ENCODE measurements at places on chromosomes 11 and 22.
A peak's percentile ranks its signal among the peaks of the same experiment; 100 is the strongest.

DNA sequence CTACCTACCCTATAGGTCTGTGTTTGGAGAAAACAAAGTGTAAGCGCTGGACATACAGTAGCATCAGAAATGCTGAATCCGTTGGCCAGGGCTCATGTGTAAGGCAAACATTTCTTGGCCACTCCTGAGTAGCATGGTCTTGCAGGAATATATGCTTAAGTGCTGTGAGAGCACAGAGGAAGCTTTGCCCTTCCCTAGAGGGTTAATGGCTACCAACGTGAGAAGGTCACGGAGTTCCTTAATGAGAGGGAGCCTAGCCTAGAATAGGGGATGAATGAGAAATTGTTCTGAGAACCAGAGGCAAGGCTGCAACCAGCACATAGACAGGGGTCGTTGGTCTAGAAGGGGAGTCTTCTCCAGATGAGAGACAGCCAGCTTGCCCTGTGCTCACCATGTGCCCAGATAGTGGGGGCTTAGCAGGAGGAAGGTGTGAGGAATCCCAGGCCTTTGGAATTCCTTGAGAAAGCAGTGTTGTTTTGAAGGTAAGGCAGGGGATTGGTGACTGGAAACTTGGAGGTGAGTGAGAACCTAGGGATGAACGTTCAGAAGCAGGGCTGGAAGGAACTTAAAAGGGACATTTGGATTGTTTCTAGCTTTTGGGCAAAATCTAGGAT is 29.5 kb downstream of the RCOR2 start:
- DNase-seq, result no peak

DNA sequence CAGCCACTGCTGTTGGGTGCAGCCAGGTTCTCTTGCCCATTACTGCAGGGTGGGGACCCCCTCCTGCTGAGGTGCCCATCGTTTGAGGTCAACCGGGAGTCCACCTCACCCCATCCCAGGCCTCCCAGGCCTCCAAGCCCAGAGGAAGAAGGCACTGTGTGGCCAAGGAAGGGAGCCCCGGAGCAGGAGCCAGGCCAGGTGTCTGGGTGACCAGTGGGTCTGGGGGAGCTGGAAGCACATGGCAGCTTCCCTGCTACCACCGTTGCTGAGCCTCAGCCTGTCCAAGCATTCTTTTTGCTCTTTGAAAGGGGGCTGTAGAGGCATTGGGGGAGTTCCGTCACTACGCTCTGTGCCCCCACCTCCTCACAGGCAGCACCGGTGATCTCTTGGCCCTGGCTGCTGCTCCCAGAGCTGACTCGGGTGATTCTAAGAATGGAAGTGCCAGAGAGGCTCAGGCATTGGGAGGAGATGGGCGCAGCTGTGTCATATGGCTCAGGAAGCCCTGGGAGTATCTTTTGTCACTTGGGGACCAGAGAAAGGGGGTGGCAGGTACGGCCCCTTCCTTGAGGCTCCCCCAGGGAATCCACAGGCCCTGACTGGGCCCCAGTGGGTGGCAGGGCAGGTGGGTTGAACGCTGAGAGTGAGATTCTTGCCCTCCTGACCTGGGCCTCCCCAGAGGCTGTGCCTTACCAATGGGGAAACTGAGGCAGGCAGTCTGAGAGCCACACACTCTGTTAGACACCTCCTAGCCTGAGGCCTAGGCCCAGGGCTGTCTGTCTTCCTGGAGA is 1.9 kb downstream of the SEPTIN5 start:
- no peak for DNase-seq

DNA sequence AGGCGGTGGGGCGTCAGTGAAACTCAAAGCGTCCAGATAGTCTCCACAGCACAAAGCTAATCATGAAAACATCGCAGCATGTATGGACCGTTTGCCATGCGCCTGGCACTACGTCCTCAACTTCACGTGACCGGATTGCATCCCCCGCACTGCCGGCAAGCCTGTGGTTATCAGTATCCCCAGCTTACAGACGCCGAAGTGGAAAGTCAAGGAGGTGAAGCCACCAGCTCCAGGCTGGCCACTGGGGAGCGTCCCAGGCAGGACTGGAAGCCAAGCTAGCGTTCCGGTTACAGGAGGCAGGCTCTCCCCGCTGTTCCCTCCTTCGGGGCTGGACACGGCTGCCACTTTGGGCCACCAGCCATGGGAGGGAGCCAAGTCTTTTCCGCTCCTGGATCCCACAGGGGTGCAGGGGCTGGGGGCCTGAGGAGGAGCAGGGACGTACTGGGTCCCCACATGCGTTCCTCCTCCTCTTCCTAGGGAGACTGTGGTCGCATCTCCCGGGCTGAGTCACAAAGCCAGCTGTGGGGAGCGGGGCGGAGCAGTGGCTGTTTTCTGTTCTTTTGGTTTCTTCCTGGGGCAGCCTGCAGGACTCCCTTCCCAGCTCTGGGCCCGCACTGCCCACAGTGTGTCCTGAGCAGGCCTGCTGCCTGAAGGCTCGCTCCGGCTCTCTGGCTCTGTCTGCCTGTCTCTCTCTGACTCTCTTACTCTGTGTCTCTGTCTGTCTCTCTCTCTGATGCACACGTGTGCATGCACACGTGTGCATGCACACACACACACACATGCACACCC is 4.3 kb upstream of the OSBPL5 start:
- no peak for DNase-seq

- DNase-seq, result no peak
These were observed 60.6 kb downstream of the RTL6 start for GRCh38 chr22:44437216-44438055.

- no peak for DNase-seq
These were observed 31.3 kb downstream of the DAGLA start for GRCh38 chr11:61711498-61711897.

DNA sequence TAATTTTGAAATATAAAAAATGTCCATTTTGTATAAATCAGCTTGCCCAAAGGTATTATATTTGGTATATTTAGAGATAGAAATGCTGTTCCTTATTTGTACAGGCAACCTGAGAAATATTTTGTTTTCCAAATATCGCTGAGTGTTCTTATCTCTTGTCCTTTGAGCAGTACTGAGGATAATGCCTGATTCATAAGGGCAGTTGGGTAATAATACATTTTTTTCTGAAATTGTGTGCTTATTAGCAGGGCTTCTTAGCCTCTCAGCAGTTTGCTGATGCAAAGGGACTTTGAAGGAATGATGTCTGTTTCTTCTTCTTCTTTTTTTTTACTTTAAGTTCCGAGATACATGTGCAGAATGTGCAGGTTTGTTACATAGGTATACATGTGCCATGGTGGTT is 69.1 kb downstream of the LDLRAD3 start:
- DNase-seq, result no peak

DNA sequence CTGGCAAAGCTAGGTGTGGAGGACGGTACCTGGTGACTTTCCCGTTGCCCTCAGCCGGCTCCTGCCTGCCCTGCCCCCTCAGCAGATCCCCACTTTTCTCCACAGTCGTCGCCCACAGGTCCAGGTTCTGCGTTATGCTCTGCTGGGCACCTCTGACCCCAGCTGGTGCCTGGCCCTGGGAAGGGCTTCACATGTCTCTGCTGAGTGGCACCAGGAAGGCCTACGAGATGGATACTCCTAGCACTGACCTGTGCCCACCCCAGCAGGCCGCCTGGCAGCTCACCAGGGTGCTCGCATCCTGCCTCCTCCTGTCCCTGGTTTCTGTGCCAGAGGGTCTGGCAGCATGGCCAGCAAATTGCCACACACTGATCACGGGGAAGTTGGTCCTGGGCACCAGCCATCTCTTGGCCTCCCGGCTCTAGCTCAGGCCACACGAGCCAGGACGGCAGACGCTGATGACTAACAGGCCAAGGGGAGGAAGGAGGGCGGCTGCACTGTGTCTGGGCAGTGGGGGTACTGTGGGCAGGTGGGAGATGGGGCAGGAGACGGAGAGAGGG is 13.8 kb downstream of the CARS1 start:
- no peak for DNase-seq

GRCh38 chr22:20533095-20533878 is 25.9 kb downstream of the MED15 start:
- no peak for DNase-seq

- peak; percentile 19 for DNase-seq
These were observed 48.8 kb upstream of the CARS1 start for GRCh38 chr11:3105791-3106735.

DNA sequence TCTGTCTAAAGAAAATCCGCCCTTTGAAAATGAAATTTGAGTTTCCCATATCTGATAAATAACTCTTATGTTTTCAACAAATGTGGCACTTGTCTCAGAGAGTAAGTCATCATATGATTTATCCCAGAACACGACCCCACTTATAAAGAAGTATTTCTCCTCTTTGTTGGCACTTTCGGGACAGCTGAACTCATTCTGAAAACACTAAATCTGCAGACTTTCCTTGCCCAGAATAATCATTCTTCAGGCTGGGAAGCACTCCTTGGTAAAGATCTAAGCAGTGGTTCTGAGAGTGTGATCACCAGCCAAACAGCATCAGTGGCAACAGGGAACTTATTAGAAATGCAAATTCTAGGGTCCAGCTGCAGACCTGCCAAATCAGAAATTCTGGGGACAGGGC is 532.2 kb upstream of the API5 start:
- DNase-seq, result no peak

Measured in iPS-NIHi11 (cell line).